ENCODE measurements at places on chromosomes 16 and 17.

GRCh38 chr17:3921006-3921405, 4.7 kb upstream of the P2RX1 start:
- H3K36me3 ChIP-seq: no peaks in the 10 kb centered on the region
- no peak for DNase-seq
- H3K27ac ChIP-seq: no peak overlapping the region
- no peaks in the 10 kb centered on the region for H3K27me3 ChIP-seq

GRCh38 chr16:80585764-80586163, 45.0 kb downstream of the DYNLRB2 start:
- no peak overlapping the region for H3K4me3 ChIP-seq
- no peaks in the 10 kb centered on the region for H3K4me1 ChIP-seq
- no peaks in the 10 kb centered on the region for H3K36me3 ChIP-seq
- peaks cover 37% of the 10 kb centered on the region for H3K27me3 ChIP-seq

DNA sequence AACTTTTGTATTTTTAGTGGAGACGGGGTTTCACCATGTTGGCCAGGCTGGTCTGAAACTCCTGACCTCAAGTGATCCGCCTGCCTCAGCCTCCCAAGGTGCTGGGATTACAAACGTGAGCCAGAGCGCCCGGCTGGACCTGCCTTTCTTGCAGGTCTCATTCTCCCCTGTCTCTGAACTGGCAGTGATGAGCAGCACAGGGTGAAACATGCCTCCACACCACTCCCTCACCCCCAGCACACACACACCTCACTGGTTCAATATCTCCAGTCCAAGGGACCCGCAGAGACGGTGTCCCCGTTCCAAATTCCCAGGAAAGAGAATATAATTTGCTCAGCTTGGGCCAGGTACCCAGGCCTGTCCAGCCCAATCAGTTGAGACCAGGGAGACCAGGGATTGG, 23.3 kb downstream of the SLC5A11 start:
- no peaks in the 10 kb centered on the region for H3K4me1 ChIP-seq
- peaks cover 2% of the 10 kb centered on the region for H3K36me3 ChIP-seq
- H3K27me3 ChIP-seq: peaks cover 15% of the 10 kb centered on the region
- no peak for DNase-seq

DNA sequence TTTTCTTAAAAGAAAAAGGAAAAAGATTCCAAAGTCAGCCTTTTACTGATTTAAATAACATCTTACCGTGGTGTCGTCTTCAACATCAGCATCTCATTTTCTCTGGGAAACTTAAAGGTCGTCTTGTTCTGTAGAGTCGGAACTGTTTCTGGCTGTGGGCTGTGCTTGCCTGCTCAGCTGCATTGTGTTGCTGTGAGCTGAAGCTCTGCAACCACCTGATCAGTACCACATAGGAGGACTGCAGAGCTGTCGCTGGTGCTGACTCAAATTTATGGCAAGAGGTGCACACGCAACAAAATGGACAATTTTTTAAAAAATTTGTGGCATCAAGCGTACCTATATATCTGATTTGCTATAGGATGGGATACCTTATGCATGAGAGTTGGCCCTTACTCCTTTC, at the start of gene OMG:
Gene OMG, minus strand, starts transcription at position 150 of the 400 bp plus-strand sequence. CDS start 908 bp downstream, outside the sequence.
- no peak for DNase-seq
- no peak within 1 kb of the TSS for H3K4me3 ChIP-seq
- no peak within 1 kb of the TSS for H3K27ac ChIP-seq
- H3K36me3 ChIP-seq: no peaks in the 10 kb centered on the region
- H3K27me3 ChIP-seq: no peaks in the 10 kb centered on the region
- H3K4me1 ChIP-seq: peaks cover 7% of the 10 kb centered on the region

GRCh38 chr16:26550111-26550610, 516.6 kb upstream of the C16orf82 start:
- no peak overlapping the region for H3K27ac ChIP-seq
- H3K27me3 ChIP-seq: peaks cover 10% of the 10 kb centered on the region
- H3K4me1 ChIP-seq: peaks cover 4% of the 10 kb centered on the region
- DNase-seq: no peak
- no peaks in the 10 kb centered on the region for H3K36me3 ChIP-seq

GRCh38 chr16:83045790-83046189, 419.0 kb downstream of the CDH13 start:
- H3K27ac ChIP-seq: no peak overlapping the region
- no peak for DNase-seq
- peaks cover 10% of the 10 kb centered on the region for H3K4me1 ChIP-seq
- no peaks in the 10 kb centered on the region for H3K36me3 ChIP-seq

DNA sequence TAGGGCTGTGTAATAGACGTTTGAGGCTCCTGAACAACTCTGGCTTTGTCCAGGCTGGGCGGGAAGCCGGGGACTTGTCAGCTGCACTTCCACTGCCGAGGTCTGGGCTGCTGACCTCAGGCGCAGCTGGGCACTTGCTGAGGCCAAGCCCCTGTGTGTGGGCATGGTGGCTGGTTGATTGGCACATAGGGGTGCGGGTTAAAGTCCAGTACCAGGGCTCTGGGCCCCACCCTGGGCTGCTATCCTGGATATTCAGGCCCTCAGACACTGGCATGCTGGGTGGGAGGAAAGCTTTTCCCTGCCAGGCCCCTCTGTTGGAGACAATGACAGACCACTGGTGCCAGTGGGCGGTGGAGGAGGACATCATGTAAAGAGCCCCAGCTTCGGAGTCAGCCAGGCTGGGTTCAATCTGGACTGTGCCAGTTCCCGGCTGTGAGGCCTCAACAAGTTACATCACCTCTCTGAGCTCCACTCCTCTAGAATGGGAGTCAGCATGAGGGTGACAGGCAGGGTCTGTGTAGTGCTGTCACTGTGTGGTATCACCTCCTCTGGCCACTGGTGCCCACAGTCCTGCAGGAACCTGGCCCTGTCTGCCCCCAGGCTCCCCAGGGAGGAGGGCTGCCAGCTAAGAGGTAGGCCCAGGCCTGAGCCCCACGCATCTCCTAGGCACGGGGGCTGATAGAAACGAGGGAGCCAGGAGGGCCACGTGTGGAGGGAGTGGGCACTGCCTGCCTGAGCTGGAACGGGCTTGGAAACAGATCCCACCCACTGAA, 42.5 kb downstream of the PSME3IP1 start:
- peaks cover 4% of the 10 kb centered on the region for H3K27me3 ChIP-seq
- H3K4me3 ChIP-seq: peak overlapping the region; percentile 41
- H3K4me1 ChIP-seq: peaks cover 77% of the 10 kb centered on the region
- peak overlapping the region; percentile 12 for H3K27ac ChIP-seq

DNA sequence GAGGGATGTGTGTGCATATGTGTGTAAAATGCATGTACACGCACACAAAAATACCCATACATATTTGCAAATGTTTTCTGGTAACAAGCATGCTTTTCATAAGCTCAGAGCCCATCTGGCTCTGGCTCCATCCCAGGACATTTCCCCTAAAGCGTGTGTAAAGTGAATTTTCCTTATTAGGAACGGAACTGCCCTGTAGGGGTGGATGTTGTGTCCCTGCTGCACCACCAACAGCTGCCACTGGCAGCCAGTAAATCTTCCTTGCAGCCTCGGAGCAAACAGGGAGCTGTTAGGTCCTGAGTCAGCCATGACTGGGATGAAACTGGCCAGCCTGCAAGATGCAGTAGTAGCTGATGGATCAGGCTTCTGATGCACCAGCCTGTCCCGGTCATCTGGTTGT, 393.5 kb downstream of the UTP18 start:
- H3K36me3 ChIP-seq: no peaks in the 10 kb centered on the region
- H3K27me3 ChIP-seq: peaks cover 12% of the 10 kb centered on the region
- no peak overlapping the region for H3K4me3 ChIP-seq
- DNase-seq: no peak
- H3K4me1 ChIP-seq: peaks cover 4% of the 10 kb centered on the region

DNA sequence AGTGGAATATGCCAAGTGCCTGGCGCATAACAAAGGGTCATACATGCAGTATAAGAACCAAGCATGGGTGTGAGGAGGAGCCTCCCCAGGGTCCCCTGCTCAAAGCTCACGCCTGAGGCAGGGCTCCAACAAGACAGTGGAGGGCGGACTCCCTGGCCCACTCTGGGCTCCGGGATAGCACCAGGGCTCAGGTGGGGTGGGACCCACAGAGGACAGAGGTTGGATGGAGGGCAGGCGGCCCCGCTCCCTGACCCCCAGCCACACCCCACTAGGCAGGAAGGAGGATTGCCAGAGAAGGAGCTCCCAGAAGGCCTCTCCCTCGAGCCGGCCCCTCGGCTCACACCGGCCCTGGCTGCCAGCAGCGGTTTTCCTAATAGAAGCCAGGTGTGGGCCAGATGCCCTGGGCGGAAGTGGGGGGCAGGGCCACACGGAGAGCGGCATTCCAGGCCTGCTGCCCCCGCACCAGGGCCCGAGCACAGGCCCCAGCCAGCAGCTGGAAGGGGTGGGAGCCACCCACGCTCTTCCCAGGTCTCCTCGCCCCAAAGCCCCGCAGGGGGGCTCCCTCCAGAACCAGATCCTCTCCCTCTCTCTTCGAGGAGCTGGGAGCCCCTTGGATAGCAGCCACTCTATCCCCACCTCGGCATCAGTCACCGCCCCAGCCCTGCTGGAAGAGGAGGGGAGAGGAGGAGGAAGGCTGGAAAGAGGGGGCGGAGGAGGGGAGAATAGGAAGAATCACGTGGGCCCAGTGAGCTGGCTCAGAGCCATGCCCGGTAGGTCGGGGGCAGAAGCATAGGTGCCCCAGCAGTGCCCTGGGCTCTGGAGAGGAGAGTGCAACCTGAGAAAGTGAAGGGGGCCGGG, 21.0 kb downstream of the VASN start:
- H3K27ac ChIP-seq: no peak overlapping the region
- peak overlapping the region; percentile 31 for H3K4me3 ChIP-seq
- H3K36me3 ChIP-seq: no peaks in the 10 kb centered on the region
- DNase-seq: no peak
- H3K4me1 ChIP-seq: peaks cover 20% of the 10 kb centered on the region

DNA sequence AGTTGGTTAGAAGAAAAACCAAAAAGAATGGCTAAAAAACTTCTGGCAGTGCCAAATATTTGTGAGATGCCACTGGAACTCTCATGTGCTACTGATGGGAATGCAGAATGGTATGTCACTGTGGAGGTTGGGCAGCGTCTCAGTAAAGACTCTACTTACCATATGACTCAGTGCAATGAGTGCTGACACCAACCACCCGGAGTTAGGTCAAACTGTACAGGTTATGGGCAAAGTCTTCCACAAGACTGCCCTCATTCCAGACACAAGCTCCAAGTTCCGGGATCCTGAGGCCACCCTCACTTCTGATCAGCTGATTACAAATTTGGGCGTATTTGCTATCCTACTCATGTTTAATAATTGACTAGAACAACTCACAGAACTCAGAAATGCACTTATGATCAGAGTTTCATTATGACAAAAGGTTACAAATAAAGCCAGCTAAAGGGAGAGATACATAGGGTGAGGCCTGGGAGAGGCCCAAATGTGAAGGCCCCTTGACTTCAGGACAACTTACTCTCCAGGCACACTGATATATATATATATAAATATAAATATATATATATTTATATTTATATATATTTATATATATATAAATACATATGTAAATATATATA, 114.9 kb downstream of the TRIM37 start:
- no peak overlapping the region for H3K27ac ChIP-seq
- H3K4me3 ChIP-seq: no peak overlapping the region
- H3K36me3 ChIP-seq: peaks cover 13% of the 10 kb centered on the region

DNA sequence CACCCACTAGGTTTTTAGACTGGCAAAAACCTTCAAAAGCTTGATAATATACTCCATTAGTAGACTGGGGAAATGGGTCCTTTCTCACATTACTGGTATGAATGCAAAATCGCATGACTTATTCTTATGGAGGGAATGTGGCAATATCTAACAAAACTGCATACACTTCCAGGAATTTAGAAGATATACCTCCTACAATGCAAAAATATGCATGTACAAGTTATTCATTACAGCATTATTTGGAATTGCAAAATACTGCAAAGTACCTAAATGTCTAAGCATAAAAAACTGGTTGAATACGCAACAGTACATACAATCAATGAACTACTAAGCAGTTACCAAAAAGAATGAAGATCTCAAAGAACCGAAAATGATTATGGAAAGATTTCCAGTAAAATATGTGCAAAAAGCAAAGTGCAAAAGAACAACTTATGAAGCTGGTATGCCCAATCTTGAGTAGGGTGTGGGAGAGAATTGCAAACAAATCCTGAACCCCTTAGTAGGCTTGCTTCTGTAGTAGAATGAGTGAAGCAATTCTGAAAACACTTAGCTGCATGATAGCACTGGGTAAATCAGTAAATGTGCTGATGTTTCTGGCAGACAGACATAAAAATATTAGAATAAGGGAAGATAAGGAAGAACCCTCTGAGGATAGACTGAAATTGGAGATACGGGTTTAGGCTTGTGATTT, 180.1 kb downstream of the PARN start:
- no peak overlapping the region for H3K27ac ChIP-seq
- no peaks in the 10 kb centered on the region for H3K27me3 ChIP-seq
- no peaks in the 10 kb centered on the region for H3K36me3 ChIP-seq
- no peak overlapping the region for H3K4me3 ChIP-seq
- no peak for DNase-seq
- H3K4me1 ChIP-seq: no peaks in the 10 kb centered on the region

DNA sequence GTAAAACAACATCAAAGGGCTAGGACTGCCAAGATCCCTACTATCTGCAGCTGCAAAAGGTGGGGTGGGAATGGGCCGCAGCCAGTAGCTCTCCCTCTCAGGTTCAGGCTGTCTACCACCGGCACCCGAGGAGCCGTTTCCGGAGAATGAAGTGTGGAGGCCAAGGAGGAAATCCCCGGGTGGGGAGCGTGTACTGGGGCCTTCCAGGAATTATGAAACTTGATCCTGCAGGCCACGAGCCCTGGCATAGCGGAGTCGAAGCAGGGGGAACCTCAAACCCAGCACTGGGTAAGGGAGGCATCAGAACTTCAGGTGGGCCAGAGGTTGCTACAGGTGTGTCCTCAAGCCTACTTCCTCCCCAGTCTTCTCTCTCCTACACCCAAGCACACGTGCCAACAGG, 5.1 kb downstream of the INPP5K start:
- H3K4me3 ChIP-seq: no peak overlapping the region
- H3K4me1 ChIP-seq: peaks cover 19% of the 10 kb centered on the region
- no peaks in the 10 kb centered on the region for H3K27me3 ChIP-seq
- peak overlapping the region; percentile 57 for H3K27ac ChIP-seq
- H3K36me3 ChIP-seq: no peaks in the 10 kb centered on the region
- no peak for DNase-seq

GRCh38 chr17:77606865-77607210, 351.7 kb upstream of the TNRC6C start:
- H3K4me1 ChIP-seq: no peaks in the 10 kb centered on the region
- H3K27me3 ChIP-seq: peaks cover 2% of the 10 kb centered on the region
- H3K4me3 ChIP-seq: no peak overlapping the region
- no peaks in the 10 kb centered on the region for H3K36me3 ChIP-seq
- no peak for DNase-seq

DNA sequence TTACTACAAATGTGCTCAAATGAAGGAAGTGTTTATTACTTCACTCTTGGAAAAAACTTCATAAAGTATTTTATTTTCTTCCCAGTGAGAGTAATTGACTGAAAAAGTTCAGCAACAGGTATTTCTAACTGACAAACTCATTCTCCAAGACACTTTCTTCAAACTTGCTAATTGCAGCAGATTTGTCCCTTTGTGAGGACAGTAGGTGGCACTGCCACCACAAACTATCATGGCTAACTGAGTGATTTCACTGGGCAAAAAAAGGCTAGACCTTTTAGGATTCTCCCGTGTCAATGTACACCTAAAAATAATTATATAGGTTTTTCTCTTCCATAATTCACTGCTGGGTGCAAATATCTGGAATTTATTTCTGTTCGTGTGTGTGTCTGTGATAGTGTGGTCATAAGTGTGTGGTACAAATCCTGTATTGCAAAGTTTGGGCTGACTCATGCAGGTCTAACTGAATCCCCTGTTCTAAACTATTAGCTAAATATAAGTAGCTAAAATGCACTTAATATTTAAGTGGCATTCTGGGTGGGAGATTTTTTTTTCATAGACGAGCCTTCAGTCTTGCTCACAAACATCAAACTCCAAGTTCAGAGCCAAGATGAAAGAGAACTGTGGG, 3.9 kb downstream of the HS3ST3A1 start:
- H3K27ac ChIP-seq: no peak overlapping the region
- peaks cover 2% of the 10 kb centered on the region for H3K36me3 ChIP-seq
